Activated T-helper 1 cell treated with anti-CD3 and anti-CD28 coated beads, Interleukin-12 subunit alpha, Interleukin-12 subunit beta, Interleukin-2, Interleukin-4 antibody, amounts not matched to agents 30 ng/mL and 10 ng/mL and 1 ng/mL, durations not matched to agents 14 hours and 24 hours and 36 hours (primary cell): ENCODE measurements at places on chromosomes 3 and 15.
A peak's percentile ranks its signal among the peaks of the same experiment; 100 is the strongest.

GRCh38 chr15:90561344-90562244 is 31.9 kb downstream of the CRTC3 start:
- DNase-seq, result peak; percentile 48

- no peak for DNase-seq
These were observed 136.4 kb downstream of the ATP8B4 start for GRCh38 chr15:49982584-49982983.

GRCh38 chr3:134449277-134449676 is 36.5 kb downstream of the ANAPC13 start:
- DNase-seq, result no peak

DNA sequence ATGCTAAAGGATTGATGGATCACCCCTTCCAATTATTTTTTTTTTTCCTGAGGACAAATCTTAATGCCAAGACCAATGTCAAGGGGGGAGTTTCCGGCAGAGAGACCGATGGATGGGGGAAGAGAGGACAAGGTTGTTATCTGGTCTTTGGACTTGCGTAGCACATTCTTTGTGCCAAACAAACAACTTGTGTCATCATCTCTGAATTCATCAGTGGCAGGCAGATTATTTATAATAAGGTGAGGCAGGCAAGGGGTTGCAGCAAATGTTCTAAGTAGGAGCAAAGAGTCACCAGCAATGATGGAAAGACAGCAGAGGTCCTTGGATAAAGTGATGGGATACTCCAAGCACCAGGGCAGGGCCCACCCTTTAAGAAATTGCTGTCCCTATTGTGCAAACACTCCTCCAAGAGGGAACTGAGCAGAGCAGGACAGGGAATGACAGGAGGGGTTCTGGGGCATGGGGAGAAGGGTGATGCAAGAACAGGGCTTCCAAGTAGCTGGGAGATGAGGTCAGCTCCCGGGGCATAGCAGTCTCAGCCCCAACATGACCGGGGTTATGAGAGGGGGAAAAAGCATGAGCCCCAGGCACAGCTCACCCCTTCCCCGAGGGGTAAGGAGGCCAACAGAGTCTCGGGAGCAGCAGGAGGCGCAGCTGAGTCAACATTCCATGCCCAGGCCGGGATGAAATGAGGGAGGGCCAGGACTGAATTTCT is 57.4 kb downstream of the ANXA2 start:
- DNase-seq, result no peak

DNA sequence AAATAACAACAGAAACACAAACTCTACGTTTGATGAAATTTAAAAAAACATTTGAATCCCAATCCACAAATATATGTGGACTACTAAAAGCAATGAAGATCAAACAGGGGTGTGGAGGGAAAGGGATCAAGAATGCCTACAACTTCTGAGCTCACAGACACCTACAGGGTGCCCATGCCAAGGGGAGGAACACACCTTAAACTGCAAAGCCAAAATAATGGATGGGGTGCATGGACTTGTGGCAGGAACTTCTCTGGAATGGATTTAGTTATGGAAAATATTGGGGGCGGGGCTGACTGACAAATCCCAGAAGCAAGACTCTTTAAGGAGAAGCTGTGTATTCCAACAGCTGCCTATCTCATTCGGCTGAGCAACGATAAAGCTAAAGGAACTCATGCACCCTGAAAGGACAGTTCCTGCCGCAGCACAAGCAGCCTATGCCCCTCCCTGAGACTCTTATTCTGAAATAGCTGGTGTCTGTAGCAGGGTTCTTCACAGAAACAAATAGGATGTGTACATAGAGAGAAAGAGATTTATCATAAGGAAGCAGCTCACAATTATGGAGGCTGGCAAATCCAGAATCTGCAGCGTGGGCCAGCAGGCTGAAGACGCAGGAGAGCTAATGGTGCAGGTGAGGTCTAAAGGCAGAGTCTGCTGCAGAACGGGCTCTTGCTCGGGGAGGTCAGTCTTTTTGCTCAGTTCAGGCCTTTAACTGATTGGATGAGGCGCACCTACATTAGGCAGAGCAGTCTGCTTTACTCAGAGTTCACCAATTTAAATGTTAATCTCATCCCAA is 24.5 kb upstream of the PLA2G4D start:
- DNase-seq, result no peak

GRCh38 chr3:101171681-101172191 is 148.6 kb downstream of the IMPG2 start:
- DNase-seq, result no peak

DNA sequence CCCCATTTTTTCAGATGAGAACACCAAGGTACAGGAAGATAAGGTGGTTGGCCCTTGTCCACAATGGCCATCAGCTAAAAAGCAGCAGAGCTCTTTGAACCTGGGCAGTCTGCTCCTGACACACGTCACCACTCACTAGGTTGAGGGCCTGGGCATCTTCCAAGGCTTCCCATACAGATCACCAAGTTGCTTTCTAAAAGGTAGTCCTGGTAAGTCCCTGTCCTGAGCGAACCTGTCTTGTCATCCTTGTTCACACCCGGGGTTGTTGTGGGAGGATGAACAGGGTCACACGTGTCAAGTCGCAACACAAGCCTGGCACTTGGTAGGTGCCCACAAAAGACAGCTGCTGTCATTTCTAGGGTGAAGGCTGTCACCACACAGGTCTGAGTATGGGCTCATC is 260.4 kb downstream of the EPHB1 start:
- no peak for DNase-seq

- DNase-seq, result no peak
These were observed 131.1 kb downstream of the NR1I2 start for GRCh38 chr3:119913021-119913420.

DNA sequence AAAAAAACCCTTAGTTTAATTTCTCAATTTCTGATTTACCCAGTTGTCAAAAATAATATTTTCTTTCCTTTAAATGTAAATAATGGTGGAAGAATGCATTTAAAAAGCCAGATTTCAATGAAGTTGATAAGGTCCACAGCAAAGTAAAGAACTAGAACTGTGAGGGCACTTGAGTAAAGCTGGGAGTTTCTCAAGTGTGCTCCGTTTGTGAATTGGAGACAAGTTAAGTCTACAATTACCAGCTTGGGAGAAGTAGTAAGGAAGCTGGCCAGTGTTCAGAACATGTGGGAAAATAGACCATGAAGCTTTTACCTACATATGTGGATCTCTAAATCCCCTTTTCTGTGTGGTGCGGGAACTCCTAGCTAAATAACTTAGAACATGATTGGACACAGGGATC is 239.4 kb downstream of the OXSM start:
- DNase-seq, result no peak

GRCh38 chr3:14113965-14114635 is 10.6 kb downstream of the CHCHD4 start:
- no peak for DNase-seq

DNA sequence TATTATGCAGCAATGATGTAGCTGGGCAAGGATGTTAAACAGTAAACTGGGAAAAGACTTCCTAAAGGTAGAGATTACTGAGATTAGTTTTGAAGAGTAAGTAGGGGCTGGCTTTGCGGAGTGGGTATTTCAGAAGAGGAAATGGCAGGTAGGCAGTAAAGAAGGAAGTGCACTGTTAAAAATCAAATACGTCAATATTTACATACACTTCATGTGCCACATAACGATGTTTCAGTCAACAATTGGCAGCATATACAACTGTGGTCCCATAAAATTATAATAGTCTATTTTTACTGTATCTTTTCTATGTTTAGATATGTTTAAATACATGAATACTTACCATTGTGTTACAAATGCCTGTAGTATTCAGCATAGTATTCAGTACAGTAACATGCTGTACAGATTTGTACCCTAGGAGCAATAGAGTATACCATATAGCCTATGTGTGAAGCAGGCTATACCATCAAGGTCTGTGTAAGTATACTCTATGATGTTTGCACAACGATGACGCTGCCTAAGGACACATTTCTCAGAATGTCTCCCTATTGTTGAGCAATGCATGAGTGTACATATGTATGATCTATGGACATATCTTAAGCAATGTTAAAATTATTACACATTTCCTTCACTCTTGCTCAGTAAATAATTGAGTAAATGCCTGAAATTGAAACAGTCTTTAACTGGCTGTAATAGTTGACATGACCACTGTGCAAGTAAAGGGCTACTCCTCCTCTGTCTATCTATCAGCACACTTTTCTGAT is 196.7 kb downstream of the ISL2 start:
- no peak for DNase-seq

DNA sequence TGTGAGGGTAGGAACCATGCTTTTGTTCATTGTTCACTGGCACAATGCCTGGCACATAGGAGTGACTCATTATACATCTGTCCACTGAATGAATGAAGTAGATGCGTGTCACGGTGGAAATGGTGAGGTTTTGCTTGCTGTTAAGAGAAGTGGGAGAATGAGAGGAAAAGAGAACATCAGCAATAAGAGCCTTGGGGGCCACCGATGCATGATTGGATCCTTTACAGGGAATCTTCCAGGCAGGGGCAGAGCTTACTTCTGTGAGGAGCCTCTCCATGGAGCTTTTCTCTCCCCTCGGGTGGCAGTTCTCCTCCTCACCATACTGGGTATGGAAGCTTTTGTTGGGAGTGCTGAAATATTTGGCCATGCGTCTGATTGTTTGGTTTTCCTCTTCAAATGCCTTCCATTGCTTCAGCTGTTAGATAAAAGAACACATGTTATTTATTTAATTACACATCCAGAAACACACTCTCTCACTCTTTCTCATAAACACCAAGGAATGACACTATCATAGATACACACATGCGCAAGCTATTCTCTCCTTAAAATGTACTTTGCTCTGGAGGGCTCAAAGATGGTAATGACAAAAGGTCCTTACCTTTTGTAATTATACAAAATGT is 78.9 kb upstream of the GSK3B start:
- DNase-seq, result no peak

GRCh38 chr3:160446522-160447056 is 3.0 kb downstream of the TRIM59 start:
- DNase-seq, result no peak

- no peak for DNase-seq
These were observed 43.7 kb downstream of the ANKRD28 start for GRCh38 chr3:15754047-15754446.

DNA sequence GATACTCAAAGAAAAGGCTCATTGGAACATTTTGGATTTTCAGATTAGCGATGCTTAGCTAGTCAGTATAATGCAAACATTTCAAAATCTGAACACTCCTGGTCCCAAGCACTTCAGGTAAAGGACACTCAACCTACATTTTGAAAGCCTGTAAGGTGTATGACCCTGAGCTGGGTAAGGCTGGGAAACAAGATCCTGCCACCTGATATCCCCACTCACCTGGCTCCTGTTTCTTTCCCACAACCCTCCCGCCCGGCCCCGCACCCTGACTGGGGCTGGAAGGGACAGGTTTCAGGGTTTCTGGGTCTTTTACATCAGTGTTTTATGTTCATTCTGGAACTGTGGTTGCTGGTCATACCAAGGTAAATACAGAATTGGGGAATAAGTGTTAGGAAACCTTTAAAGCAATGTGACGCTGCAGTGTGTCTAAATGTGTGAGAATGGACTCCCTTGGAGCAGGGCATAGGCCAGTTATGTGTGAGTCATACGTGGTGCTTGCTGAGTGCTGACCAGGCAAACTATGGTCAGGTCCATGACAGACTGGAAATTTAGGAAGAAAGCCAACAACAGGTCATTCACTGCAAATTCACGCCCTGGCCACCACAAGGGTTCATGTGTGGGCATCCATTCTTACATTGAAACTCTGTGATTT is 22.9 kb downstream of the CTXND1 start:
- DNase-seq, result no peak

DNA sequence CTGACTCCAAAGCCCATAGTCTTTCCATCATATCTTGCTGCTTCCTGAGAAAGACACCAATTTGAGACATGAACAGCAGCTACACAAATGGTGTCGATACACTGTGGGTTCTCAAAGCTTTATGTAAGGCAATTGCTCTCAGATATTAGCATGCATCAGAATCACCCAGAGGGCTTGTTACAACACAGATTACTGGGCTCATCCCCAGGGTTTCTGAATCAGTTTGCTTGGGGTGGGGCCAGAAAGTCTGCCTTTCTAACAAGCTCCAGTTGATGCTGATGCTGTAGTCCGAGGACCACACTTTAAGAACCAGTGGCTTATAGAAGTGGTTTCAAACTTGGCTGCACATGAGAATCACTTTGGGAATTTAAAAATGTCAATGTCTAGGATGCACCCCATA is 86.5 kb downstream of the SEMA6D start:
- no peak for DNase-seq

- DNase-seq, result no peak
These were observed 23.9 kb downstream of the SEC22C start for GRCh38 chr3:42557854-42558253.

DNA sequence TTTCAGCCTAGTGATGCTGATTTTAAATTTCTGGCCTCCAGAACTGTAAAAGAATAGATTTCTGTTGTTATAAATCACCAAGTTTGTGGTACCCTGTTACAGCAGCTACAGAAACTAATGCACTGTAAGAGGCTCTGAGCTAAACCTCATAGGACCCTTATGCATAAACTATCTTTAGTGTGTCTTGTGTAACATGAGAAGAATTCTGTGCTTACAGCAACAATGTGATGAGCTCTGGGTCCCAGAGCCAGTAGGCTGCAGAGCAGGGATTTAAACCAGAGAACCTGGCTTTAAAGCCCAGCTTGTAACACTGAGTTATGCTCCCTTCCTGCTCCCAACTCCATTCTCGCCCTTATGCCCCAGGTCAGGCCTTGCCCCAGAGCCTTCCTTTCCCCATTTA is 113.1 kb downstream of the THSD4 start:
- no peak for DNase-seq

- DNase-seq, result no peak
These were observed 282.5 kb upstream of the STT3B start for GRCh38 chr3:31250116-31250777.

- no peak for DNase-seq
These were observed 25.6 kb downstream of the APBA2 start for GRCh38 chr15:28911310-28911931.

DNA sequence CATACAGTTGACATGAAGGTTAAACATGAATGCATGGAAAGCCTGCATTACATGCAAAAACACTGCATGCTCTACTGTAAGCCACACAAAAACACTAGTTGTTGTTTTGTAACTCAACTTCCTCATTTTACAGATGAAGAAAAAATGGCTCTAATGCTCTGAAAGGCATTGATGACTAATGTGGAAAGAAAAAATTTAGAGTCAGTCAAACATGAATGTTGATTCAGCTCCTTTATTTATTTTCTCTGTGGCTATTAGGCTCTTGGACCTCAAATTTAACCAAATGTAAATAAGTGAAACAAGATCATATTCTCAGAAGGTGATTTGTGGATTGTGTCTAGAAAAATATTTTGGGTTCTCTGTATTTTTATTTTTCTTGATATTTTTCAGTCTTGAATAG is 336.7 kb upstream of the ZNF717 start:
- DNase-seq, result no peak

DNA sequence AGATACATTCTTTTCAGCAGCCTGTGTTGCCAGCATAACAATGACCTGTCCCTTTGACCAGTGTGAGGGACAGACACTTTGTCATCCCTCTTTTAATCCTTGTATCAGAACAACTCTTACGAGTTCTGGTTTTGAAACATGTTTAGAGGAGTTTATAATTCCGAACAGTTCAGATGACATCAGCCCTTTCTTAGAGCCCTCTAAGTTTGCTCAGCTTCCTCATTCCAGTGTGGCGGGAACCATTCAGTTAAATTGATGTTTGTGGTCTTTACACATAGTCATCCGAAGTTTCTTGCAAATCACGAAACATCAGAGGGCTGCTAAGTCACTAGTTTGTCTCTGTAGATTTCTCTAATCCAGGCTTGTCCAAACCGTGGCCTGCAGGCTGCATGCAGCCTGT is 102.5 kb downstream of the AKAP13 start:
- DNase-seq, result no peak
